ENCODE measurements at places on chromosomes 7 and 10. TPM values are rescaled to one million over a fixed set of nuclear protein-coding genes. Genes with fewer than 3 reads are reported as not detected.

GRCh38 chr7:111132833-111133232 lies 41.9 kb downstream of the LRRN3 start:
- no peak overlapping the region for H3K27ac ChIP-seq
- no peaks in the 10 kb centered on the region for H3K36me3 ChIP-seq
- H3K4me3 ChIP-seq: no peak overlapping the region
- no peak for DNase-seq
- H3K27me3 ChIP-seq: no peaks in the 10 kb centered on the region
- H3K4me1 ChIP-seq: peaks cover 3% of the 10 kb centered on the region

- no peak for DNase-seq
- H3K27ac ChIP-seq: no peak overlapping the region
- H3K36me3 ChIP-seq: no peaks in the 10 kb centered on the region
- no peak overlapping the region for H3K4me3 ChIP-seq
- H3K4me1 ChIP-seq: no peaks in the 10 kb centered on the region
Measured at GRCh38 chr7:85454904-85455303, 268.0 kb upstream of the SEMA3D start.

DNA sequence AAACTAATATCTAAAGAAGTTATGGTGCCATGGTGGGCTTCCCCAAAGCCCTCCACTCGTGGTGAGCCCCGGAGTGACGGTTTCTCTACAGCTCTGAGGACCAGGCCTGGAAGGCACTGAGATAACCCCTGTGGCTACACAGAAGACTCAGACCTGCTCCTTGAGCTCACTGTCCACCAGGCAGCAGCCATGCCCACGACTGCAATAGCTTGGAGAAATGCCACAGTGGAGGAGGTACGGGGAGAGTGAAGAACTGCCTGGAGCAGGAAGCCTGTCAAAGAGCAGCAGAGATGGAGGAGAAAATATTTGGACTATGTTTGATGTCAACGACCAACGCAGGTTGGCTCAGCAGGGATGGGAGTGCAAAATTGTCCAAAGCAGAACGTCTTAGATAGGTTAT lies 300.1 kb upstream of the NPSR1 start:
- DNase-seq: no peak
- H3K27me3 ChIP-seq: no peaks in the 10 kb centered on the region
- no peak overlapping the region for H3K4me3 ChIP-seq

GRCh38 chr10:106557951-106558733 lies 606.4 kb downstream of the SORCS1 start:
- H3K36me3 ChIP-seq: no peaks in the 10 kb centered on the region
- no peak overlapping the region for H3K4me3 ChIP-seq
- no peak for DNase-seq
- H3K27me3 ChIP-seq: no peaks in the 10 kb centered on the region
- H3K27ac ChIP-seq: no peak overlapping the region

The AGAP5 gene
- 8.4 TPM for total RNA-seq

All from natural killer cell (primary cell).